ENCODE measurements at places on chromosomes 7 and 10. TPM values are rescaled to one million over a fixed set of nuclear protein-coding genes. Genes with fewer than 3 reads are reported as not detected.

TMEM196 gene
- total RNA-seq, result not detected

EN2 gene
- total RNA-seq, result not detected

ABLIM1 gene
- 17.1 TPM for total RNA-seq

NODAL gene
- total RNA-seq, result not detected

HOXA5 gene
- 1.2 TPM for total RNA-seq

ZNF365 gene
- total RNA-seq, result 6.0 TPM

EBF3 gene
- total RNA-seq, result 1.6 TPM

AFAP1L2 gene
- 1.2 TPM for total RNA-seq

RGS10 gene
- 26.1 TPM for total RNA-seq

FAM180A gene
- 51.3 TPM for total RNA-seq

SH3PXD2A gene
- 45.5 TPM for total RNA-seq

FAM25C gene
- not detected for total RNA-seq

OR9A2 gene
- total RNA-seq, result not detected

SPDYE1 gene
- not detected for total RNA-seq

SERPINE1 gene
- 1,589 TPM for total RNA-seq

SLC26A5 gene
- total RNA-seq, result not detected

CPN1 gene
- total RNA-seq, result not detected

SLC26A4 gene
- total RNA-seq, result 0.56 TPM

EIF3A gene
- total RNA-seq, result 140 TPM

EPO gene
- total RNA-seq, result not detected

ZNF488 gene
- total RNA-seq, result not detected

ADRB1 gene
- not detected for total RNA-seq

VGF gene
- 0.26 TPM for total RNA-seq

ATOH7 gene
- not detected for total RNA-seq

AKR1C4 gene
- total RNA-seq, result not detected

OR2AE1 gene
- total RNA-seq, result 0.26 TPM

RARRES2 gene
- total RNA-seq, result 1.7 TPM

INA gene
- total RNA-seq, result 1.3 TPM

HABP2 gene
- not detected for total RNA-seq

TFEC gene
- 0.13 TPM for total RNA-seq

OR6B1 gene
- total RNA-seq, result not detected
